ENCODE measurements at places on chromosomes 1 and 21.

GRCh38 chr1:53398576-53399365, 60.4 kb upstream of the DMRTB1 start:
- no peak for DNase-seq

- no peak for DNase-seq
Measured at GRCh38 chr1:21037091-21037490, 139.6 kb downstream of the EIF4G3 start.

DNA sequence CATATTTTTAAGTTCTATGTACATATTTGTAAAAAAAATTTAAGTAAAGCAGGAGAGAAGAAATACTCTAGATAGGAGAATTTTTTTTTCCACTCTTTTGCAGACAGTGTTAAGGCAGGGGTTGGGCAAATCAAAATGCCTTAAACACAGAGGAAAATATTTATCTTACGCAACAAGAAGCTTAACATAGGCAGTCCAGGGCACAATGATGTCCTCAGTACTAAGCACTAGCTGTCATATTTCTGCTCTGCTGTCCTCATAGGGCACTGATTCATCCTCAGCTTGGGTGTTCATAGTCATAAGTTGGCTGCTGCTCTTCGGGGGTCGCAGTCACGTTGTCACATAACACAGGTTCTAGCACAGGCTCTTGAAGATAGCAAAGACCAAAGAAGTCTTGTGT, 247.4 kb downstream of the PTBP2 start:
- DNase-seq: no peak

DNA sequence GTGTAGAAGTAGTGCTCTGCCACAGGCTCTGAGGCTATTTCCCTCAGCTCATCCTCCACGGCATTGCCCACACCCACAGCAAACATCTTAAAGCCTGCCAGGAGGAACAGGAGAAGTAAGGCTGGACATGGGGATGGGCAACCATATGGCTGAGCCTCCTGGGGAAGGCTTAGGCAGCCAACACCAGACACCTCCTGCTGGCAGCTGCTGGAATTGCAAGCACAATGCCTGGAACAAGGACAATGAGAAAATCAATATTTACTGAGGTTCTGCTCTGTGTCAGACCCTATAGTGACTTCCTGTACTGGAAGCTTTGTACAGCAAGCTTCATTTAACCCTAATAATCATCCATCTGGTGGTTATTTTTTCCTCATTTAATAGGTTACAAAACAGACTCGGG, 8.2 kb downstream of the MATN1 start:
- DNase-seq: no peak

DNA sequence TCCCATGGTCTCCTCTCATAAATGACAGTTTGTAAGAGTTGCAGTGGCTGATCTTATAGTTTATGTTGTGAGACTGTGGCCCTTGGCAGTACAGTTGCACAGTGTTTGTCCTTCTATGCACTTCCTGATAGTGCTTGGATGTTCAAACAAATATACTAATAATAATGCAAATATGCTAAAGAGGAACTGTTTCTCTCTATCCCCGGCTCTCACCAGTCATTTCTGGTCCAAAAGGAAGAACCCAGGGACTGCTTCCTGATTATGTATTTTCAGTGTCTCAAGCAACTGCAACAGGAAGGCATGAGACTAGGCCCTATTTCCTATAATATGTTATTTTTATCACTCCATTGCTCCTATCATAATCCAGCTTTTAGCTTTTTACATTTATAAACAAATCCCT, 17.0 kb upstream of the SUCO start:
- DNase-seq: no peak

DNA sequence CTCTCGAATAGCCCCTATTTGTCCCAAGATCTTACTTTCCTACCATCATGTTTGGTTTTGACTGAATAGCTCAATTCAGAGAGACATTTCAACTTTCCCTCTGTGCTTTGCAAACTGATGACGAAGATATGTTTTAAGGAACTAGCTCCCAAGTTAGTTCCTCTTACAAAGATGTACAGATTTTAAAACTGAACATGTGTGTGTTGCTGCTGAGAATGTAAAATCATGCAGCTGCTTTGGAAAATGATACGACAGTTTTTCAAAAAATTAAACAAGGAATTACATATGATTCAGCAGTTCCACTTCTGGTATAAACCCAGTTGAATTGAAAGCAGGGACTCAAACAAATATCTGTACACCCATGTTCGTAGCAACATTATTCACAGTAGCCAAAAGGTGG, 33.6 kb downstream of the KIF26B start:
- no peak for DNase-seq

GRCh38 chr1:182533896-182534295, 55.2 kb downstream of the RNASEL start:
- DNase-seq: no peak

DNA sequence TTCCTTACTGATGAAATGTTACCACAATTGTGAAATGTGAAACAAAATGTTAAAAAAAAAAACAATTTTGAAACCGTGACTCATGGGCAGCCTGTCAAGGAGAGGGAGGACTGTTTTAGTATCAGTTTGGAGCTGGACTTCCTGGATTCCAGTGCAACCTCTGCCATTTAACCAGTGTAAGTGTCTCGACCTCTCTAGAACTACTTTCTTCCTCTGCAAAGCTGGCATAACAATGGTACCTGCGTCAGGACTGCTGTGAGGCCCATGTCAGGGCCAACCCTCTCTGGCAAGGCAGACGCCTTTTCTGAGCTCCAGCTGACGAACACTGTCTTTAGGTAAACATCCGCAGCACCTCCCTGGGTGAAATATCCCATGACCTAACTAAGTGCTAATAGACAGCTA, 20.9 kb downstream of the URB1 start:
- no peak for DNase-seq

DNA sequence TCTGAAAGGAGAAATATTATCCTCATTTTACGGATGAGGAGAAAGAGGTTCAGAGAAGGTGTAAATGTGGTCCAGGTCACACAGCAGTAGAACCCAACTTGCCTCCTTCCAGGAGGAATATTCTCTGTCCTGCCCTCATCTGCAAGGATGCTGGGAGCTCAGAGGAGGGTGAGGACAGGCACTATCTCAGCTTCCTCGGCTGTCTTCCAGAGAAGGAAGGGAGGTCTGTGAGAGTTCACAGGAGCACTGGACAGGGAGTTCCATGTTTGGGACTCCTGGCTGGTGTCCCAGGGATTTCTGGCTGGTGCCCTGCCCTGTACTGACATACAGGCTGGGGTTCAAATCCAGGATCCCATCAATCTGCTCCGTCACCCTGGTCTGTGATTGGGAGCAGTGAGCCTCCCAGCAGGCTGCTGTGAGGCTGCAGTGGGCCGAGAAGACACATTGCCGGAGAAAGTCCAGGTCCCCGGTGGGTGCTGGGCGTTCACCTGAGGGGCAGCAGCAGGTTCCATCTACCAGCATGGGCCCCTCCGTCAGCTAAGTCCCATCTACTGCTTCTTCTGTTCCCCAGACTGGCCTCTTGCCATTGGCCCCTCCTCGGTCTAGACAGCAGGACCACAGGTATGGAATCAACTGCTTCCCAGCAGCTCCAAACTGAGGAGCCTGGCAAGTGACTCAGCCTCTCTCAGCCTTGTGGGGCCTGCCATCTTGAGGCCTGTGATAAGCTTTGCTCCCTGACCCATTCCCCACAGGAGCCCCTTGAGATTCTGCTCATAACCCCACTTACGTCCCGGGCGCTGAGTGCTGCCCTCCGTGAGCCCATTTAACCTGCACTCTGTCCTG, 8.5 kb upstream of the BSND start:
- DNase-seq: no peak

- peak; percentile 89 for DNase-seq
Measured at GRCh38 chr1:150162862-150163706, 13.4 kb downstream of the PLEKHO1 start.

DNA sequence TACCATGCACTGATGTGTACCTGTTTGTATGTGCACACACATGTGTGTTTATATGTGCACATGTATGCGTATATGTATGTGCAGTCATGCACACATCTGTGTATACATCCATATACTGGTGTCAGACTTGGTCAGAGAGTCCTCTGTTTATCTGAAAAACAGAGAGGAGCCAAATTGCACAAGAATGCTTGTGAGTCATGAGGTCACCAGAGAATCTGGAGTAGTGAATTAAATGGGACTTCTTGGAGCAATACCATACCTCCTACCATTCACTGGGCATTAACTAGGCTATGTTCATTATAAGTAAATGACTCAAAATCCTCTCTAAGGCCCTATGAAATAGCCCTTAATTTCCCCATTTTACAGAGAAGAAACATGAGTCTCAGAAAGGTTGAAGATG, 272.1 kb upstream of the C1orf87 start:
- DNase-seq: no peak

GRCh38 chr1:80645621-80646020, 1155.1 kb upstream of the ADGRL2 start:
- no peak for DNase-seq

- DNase-seq: no peak
Measured at GRCh38 chr1:219495737-219496408, 117.0 kb downstream of the ZC3H11B start.

DNA sequence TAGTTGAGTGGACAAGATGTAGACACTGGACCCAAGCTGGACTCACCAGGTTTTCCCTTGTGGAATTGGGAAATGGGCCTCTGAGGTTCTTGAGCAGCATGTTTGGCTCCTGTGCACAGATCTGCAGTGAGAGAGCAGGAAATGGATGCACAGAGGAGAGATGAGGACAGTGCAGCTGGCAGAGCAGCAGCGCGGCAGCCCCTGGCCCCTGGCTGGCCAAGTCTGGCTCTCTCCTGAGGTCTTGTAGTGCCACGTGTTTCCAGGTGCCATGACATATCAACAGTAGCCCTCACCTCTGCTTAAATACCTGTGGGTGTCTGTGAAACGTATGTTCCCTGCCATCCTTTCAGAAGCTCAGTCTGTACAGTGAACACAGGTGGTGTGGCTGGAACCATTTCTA, 19.2 kb upstream of the BCL10 start:
- no peak for DNase-seq

DNA sequence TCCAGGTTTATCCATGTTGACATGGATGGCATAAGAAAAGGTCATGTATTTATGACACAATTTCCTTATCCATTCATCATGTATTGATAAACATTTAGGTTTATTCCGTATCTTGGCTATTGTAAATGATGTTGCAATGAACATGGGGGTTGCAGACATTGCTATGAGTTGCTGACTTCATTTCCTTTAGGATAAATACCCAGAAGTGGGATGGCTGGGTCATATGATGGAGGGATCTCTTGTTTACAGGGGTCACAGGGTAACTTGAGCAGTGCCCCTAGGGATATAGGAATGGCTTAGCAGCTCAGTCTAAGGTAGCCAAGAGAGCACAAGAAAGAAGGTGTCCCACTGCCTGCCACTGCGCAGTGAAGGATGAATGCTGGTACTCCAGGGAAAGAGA, 229.6 kb upstream of the COA6 start:
- no peak for DNase-seq

GRCh38 chr21:19832551-19832950, 1165.7 kb upstream of the NCAM2 start:
- DNase-seq: no peak

- no peak for DNase-seq
Measured at GRCh38 chr1:200053646-200054045, 26.1 kb downstream of the NR5A2 start.

- no peak for DNase-seq
Measured at GRCh38 chr1:88029142-88029541, 654.9 kb upstream of the PKN2 start.

DNA sequence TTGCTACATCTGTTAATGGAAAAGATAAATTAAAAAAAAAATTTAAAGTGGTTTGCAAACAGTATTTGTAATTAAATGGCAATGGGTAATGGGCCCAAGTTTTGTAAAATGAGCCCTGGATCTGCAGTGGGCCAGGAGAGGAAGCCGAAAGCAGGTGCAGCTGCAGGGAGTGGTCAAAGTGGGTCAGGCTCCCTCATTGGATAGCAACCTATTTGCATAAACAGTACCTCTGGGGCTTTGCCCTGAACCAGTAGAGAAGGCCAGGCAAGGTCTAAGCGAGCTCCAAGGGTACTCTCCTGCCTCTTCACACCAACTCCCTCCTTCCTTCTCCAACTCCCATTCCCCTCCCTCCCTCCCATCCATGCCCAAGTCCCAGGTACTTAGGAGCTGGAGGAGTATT, 138.9 kb downstream of the HMGB4 start:
- DNase-seq: no peak

- no peak for DNase-seq
Measured at GRCh38 chr1:202017749-202018467, 7.5 kb downstream of the ELF3 start.

DNA sequence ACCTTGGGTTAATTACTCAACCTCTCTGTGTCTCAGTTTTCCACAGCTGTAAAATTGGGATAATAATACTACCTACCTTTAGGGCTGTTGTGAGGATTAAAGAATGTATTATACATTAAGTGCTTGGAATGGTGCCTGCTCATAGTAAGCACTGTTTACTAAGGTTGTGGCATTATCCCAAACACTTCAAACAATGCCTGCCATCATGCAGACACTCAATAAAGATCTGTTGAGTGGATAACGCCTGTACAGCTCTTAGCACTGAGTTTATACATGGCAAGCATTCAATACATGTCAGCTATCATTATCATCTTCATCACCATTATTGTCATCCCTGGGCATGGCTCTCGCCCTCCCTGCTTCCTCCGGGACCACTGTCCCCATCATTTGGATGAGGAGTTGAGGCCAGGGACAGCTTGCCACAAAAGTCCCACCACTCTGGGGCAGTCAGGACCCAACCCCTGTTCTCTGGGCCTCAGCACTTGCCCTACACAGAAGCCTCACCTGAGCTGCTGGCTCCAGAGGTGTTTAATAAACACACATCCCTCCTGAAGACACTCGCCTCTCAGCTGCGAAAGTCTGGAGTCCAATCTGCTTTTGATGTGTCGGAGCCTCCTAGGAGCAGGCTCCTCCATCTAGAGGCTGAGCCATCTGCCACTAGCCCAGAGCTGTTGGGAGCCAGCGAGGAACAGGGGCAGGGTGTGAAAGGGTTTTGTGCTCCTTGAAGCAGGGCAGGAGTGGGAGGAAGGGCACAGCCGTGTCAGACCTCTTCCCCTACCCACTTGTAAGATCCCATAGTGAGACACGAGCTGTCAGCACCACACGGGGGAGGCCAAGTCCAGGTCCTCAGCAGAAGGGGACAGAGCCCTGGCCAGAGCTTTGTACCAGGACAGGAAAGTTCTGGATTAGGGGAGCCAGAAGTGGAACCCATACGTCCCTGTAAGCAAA, 80.9 kb upstream of the ZC3H12A start:
- DNase-seq: peak; percentile 58

GRCh38 chr1:17661546-17662157, 93.5 kb upstream of the ACTL8 start:
- peak; percentile 89 for DNase-seq

DNA sequence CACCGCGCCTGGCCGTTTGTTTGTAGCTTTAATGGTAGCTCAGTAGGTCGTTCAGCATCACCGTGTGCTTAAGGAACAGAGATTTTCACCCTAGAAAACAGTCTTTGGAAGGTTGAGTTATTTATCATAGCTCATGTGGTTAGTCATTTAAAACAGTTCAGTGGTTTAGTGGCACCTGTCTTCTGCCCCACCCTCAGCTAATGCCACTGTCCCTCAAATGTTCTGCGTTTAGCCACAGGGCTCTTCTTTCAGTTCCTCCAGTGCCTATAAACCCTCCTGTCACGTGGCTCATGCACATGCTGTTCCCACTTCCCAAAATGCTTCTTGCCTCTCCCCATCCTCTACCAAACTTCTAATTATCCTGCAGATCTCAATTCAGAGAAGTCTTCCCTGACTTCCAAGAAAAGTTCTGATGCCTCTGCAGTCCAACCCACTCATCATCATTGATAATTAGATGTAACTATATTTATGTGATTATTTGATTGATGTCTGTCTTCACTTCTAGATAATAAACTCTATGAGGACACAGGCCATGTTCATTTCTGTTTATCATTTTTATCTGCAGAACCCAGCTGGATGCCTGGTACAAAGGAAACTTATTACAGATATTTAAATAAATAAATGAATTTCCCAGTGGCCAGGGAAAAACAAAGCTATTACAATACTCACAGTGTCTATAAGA, 14.4 kb upstream of the DIPK1A start:
- no peak for DNase-seq

All from retina (tissue), 1 donor.